ENCODE measurements at places on chromosomes 7 and 10. TPM values are rescaled to one million over a fixed set of nuclear protein-coding genes. Genes with fewer than 3 reads are reported as not detected.

OR9A2 gene
- not detected for total RNA-seq

BAIAP2L1 gene
- not detected for total RNA-seq

CNPY1 gene
- not detected for total RNA-seq

STOX1 gene
- total RNA-seq: 0.07 TPM

TLX1 gene
- not detected for total RNA-seq

- no peak for DNase-seq
- no peaks in the 10 kb centered on the region for H3K36me3 ChIP-seq
- H3K4me1 ChIP-seq: no peaks in the 10 kb centered on the region
- H3K4me3 ChIP-seq: no peak overlapping the region
- no peaks in the 10 kb centered on the region for H3K27me3 ChIP-seq
These were observed 49.9 kb downstream of the ANK3 start for GRCh38 chr10:60339757-60340156.

DNA sequence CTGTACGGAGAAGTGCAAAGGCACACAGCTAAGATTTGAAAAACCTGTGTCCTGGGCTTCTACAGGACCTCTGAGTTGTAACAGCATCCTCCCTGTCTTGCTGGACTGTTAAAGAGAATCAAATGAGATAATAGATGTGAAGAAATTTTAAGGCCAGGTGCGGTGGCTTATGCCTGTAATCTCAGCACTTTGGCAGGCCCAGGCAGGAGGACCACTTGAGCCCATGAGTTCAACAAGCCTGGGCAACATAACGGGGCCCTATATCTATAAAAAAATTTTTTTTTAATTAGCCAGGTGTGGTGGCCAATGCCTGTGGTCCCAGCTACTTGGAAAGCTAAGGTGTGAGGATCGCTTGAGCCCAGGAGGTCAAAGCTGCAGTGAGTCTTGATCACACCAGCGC, 2.9 kb upstream of the ARHGAP21 start:
- DNase-seq: no peak
- peaks cover 18% of the 10 kb centered on the region for H3K4me1 ChIP-seq
- H3K4me3 ChIP-seq: no peak overlapping the region
- H3K27me3 ChIP-seq: no peaks in the 10 kb centered on the region

DNA sequence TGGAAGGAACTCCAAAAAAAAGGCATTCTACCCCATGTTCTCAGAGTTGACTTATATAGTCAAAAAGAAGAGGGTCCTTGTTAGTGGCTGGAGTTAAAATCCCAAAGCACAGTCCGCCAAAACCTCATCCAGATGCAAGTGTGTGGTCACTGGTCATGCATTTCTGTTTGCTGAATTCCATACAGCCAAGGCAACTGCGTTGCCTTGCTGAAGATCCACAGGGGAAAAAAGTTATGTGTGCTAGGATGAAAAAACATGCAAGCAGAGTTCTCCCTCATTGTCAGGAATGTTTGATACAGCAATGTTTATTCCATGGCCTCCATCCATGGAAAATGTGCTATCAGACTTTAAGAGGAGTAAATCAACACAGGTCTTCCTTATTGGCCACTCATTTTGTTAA, 213.1 kb downstream of the CREB5 start:
- no peak for DNase-seq
- H3K27me3 ChIP-seq: no peaks in the 10 kb centered on the region
- no peak overlapping the region for H3K4me3 ChIP-seq
- no peak overlapping the region for H3K27ac ChIP-seq
- H3K4me1 ChIP-seq: no peaks in the 10 kb centered on the region

DNA sequence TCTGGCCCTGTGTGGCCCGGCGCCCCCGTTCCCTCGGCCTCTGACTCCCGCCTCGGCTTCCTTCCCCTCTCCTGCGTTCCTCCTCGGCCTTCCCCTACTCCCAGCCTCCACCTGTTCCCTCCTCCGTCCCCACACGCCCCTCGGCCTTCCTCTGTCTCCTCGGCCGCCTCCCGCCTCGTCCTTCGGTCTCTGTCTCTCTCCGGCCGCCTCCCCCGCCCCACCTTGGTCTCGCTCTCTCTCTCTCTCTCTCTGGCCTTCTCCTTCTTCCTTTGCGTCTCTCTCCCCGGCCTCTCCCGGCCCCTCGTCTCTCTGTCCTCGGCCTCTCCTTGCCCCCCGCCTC, 588 bp downstream of the GET4 start:
- peaks cover 4% of the 10 kb centered on the region for H3K36me3 ChIP-seq
- peak overlapping the region; percentile 87 for H3K4me3 ChIP-seq
- H3K27me3 ChIP-seq: no peaks in the 10 kb centered on the region

GRCh38 chr7:51175992-51176388, 140.6 kb downstream of the COBL start:
- H3K36me3 ChIP-seq: no peaks in the 10 kb centered on the region
- no peaks in the 10 kb centered on the region for H3K27me3 ChIP-seq
- DNase-seq: no peak
- H3K27ac ChIP-seq: no peak overlapping the region

GRCh38 chr7:84247591-84247990, 53.0 kb upstream of the SEMA3A start:
- no peak for DNase-seq
- H3K36me3 ChIP-seq: no peaks in the 10 kb centered on the region

GRCh38 chr7:89514970-89515369, 639.3 kb upstream of the STEAP1 start:
- H3K36me3 ChIP-seq: no peaks in the 10 kb centered on the region
- no peaks in the 10 kb centered on the region for H3K4me1 ChIP-seq
- DNase-seq: no peak
- no peaks in the 10 kb centered on the region for H3K27me3 ChIP-seq

Data from natural killer cell (primary cell).